ENCODE measurements at places on chromosomes 1 and 21. TPM values are rescaled to one million over a fixed set of nuclear protein-coding genes. Genes with fewer than 3 reads are reported as not detected.
A peak's percentile ranks its signal among the peaks of the same experiment; 100 is the strongest.

DNA sequence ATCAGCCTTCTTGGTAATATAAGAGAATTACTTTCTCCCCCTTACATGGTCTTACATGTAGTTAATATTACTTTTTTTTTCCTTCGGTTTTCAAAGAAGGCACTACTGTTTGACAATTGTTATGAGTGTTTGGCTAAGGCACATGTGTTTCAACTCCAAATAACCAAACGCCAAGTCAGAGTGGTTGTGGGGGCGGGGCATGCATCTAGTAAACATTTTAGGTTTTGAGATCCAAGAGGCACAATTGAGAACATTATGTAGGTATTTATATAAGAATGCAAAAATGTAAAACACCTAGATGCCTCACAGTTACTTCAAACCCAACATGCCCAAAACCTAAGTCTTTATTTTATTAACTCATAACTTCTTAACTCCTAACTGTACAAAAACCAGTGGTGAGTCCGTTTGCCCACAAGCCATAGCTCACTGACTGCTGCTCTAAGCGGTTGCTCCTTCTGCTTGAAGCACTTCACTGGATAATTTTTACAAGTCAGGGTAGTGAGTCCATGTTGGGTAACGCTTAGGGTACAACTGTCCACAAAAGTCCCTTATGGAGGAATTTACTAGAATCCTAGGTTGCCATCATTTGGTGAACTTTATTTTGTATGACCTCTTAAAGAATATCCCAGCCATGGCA lies 189.9 kb downstream of the HUNK start:
- H3K27me3 ChIP-seq, result no peaks in the 10 kb centered on the region
- H3K4me1 ChIP-seq, result no peaks in the 10 kb centered on the region
- no peak overlapping the region for H3K27ac ChIP-seq
- DNase-seq, result no peak
- H3K4me3 ChIP-seq, result no peak overlapping the region

GRCh38 chr1:156118177-156118868 lies 3.8 kb downstream of the LMNA start:
- DNase-seq, result peak; percentile 81
- no peaks in the 10 kb centered on the region for H3K36me3 ChIP-seq
- H3K27me3 ChIP-seq, result no peaks in the 10 kb centered on the region
- peak overlapping the region; percentile 99 for H3K4me3 ChIP-seq
- peak overlapping the region; percentile 99 for H3K27ac ChIP-seq

DNA sequence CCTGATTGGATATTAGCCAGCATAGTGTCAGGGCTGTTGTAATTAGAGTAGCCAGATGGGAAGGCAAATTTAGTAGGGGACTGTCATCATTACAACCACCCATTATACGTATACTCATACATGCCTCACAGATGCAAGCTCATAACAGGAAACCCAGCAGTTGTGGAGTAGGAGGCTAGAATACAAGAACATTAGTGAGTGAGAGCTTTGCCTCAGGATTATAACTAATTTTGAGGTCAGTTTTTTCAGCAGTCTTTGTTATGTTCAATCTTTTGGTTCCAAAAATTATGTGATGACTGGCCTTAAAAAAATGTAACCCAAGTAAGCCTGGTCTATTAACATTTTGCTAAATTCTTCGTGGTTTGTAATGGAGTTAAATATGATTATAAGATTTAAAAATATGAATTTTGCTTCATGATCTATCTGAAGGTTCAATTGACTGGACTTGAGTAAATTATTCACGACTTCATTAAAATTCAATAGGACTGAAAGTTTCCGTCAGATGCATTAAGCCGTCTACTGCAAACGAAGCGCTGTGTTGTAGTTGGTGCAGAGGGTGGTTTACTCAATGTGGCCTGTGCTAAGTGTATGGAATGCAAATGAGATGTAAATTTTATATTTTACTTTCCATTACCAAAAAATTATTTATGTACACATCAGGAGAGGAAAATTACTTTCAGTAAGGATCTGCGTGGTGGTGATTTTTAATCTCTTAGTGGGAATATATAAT lies 48.8 kb downstream of the KCNK1 start:
- no peaks in the 10 kb centered on the region for H3K4me1 ChIP-seq
- no peak overlapping the region for H3K4me3 ChIP-seq
- no peak overlapping the region for H3K27ac ChIP-seq
- no peaks in the 10 kb centered on the region for H3K36me3 ChIP-seq
- no peaks in the 10 kb centered on the region for H3K27me3 ChIP-seq
- no peak for DNase-seq

FCRL5 gene
- total RNA-seq, result not detected

GRCh38 chr1:54110996-54111395 lies 41.8 kb downstream of the CDCP2 start:
- peaks cover 13% of the 10 kb centered on the region for H3K4me1 ChIP-seq
- no peak overlapping the region for H3K4me3 ChIP-seq
- no peaks in the 10 kb centered on the region for H3K27me3 ChIP-seq
- H3K36me3 ChIP-seq, result no peaks in the 10 kb centered on the region
- no peak overlapping the region for H3K27ac ChIP-seq
- no peak for DNase-seq

GRCh38 chr21:44802396-44803153 lies 955 bp upstream of the UBE2G2 start:
- H3K4me1 ChIP-seq, result peaks cover 18% of the 10 kb centered on the region
- no peak for DNase-seq
- H3K27ac ChIP-seq, result peak overlapping the region; percentile 91
- no peaks in the 10 kb centered on the region for H3K27me3 ChIP-seq

RPTN gene
- total RNA-seq, result not detected

DNA sequence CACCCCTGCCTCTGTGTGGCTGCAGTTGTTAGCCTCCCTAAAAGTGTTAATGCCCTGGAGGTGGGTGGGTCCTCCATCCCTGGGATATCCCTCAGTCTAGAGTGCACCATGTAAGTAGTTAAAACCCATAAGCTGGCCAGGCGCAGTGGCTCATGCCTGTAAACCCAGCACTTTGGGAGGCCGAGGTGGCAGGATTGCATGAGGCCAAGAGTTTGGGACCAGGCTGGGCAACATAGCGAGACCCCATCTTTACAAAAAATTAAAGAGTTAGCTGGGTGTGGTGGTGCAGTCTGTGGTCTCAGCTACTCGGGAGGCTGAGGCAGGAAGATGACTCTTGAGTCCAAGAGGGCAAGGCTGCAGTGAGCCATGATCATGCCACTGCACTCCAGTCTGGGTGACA lies 10.3 kb downstream of the MYOC start:
- H3K27ac ChIP-seq, result no peak overlapping the region
- H3K4me3 ChIP-seq, result no peak overlapping the region
- H3K36me3 ChIP-seq, result no peaks in the 10 kb centered on the region

DNA sequence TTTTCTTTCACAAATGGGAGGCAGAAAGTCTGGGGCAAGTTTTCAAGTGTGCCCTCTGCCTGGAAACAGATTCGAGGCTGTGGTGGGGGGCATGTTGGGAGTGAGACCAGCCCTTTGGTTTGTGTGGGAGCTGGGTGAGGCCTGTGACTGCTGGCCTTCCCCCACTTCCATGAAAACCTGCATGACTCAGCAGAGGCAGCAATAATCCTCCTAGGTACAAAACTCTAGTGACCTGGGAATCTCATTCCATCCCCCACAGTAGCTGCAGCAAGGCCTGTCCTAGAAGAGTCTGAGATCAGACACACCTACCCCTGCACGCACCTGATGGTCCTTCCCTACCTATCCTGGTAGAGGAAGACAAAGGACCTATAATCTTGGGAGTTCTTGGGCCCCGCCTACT lies 42.1 kb upstream of the KIAA0040 start:
- no peak overlapping the region for H3K4me3 ChIP-seq
- H3K4me1 ChIP-seq, result no peaks in the 10 kb centered on the region
- no peaks in the 10 kb centered on the region for H3K36me3 ChIP-seq
- DNase-seq, result no peak
- H3K27me3 ChIP-seq, result no peaks in the 10 kb centered on the region

Measured in psoas muscle (tissue), 8 donors.